ENCODE measurements at places on chromosomes 6 and 20. TPM values are rescaled to one million over a fixed set of nuclear protein-coding genes. Genes with fewer than 3 reads are reported as not detected.

The F13A1 gene
- total RNA-seq = 0.39 TPM

The CTCFL gene
- total RNA-seq = 0.14 TPM

The MEP1A gene
- not detected for total RNA-seq

The SCRT2 gene
- total RNA-seq = 4.1 TPM

The RSPH4A gene
- total RNA-seq = 2.4 TPM

The FGD2 gene
- total RNA-seq = not detected

The SLC26A8 gene
- 0.33 TPM for total RNA-seq

The GHRH gene
- not detected for total RNA-seq

The KHDC1L gene
- total RNA-seq = not detected

The CLPSL1 gene
- total RNA-seq = not detected

The PKHD1 gene
- 0.25 TPM for total RNA-seq

The CST5 gene
- not detected for total RNA-seq

DNA sequence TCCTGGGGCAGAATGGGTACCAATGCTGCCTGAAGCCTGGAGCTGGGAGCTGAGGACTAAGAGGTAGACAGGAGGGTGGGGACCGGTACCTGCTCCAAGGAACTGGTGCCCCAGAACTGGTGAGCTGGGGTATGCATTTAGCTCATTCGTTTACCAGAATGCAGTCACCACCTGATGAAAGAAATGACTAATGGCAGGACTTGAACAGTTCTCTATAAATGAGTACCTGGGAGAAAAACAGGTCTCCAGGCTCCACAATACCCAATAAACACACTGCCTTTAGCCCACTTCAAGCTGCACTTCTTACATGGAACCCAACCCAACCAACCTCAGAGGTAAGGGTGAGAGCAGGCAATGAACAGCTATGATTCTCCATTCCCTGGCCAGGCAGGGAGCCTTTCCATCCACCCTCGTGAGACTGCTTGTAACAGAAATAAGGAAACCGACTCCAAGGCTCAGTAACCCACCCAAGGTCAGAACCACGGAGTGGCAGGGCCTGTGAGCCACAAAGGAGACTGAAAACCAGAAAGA, 15.4 kb downstream of the FKBP1A start:
- DNase-seq = no peak

- no peak for DNase-seq
Measured at GRCh38 chr6:155340464-155341129, 26.3 kb upstream of the TFB1M start.

DNA sequence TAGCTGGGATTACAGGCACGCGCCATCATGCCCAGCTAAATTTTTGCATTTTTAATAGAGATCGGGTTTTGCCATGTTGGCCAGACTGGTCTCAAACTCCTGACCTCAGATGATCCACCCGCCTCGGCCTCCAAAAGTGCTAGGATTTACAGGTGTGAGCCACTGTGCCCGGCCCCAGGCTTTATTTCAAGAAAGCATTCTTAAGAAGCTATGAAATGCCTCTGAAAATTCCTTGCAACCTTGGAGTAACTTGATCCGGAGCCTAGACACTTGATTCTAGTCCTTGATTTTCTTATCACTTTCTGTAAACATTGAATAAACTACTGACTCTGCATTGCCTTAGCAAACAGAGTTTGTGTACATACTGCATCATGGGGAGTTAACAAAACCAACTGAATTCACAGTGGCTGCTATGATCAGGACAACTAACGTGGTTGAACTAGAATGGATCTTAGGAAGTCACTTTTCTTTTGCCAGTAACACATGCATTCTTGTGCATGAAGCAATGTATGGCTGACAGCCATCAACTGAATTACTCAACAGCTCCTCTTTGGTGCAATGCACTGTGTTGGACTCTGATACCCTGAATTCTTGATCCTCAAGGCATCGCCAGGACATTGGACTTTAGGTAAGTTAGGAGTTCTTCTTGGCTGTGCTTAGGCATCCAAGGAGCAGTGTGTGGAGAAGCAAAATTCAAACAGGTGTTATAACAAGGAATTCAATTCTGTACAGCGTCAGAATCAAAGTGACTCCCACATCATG, 102.8 kb upstream of the TMEM170B start:
- DNase-seq = no peak

GRCh38 chr6:9100869-9101580, 665.7 kb upstream of the SLC35B3 start:
- DNase-seq = no peak

DNA sequence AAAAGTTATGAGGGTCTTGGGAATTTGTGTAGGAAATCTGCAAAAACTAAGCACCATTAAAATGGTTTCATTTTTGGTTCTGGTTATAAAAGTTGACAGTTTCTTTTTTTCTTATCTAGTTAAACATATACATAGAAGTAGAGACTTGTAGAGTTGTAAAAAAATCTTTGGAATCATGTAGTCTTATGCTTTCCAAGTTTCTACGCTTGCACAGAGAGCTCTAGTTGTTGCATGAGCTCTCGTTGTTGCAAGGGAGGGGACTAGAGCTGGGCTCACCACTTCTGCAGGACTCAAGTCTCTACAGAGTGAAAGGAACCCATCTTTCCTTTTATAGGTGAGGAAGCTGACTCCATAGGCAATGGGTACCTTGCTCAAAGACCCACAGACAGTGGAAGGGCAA, 21.6 kb upstream of the CCN2 start:
- no peak for DNase-seq

- DNase-seq = no peak
Measured at GRCh38 chr6:113120224-113120581, 736.9 kb upstream of the MARCKS start.

- DNase-seq = no peak
Measured at GRCh38 chr6:4714961-4715501, 61.2 kb upstream of the CDYL start.

DNA sequence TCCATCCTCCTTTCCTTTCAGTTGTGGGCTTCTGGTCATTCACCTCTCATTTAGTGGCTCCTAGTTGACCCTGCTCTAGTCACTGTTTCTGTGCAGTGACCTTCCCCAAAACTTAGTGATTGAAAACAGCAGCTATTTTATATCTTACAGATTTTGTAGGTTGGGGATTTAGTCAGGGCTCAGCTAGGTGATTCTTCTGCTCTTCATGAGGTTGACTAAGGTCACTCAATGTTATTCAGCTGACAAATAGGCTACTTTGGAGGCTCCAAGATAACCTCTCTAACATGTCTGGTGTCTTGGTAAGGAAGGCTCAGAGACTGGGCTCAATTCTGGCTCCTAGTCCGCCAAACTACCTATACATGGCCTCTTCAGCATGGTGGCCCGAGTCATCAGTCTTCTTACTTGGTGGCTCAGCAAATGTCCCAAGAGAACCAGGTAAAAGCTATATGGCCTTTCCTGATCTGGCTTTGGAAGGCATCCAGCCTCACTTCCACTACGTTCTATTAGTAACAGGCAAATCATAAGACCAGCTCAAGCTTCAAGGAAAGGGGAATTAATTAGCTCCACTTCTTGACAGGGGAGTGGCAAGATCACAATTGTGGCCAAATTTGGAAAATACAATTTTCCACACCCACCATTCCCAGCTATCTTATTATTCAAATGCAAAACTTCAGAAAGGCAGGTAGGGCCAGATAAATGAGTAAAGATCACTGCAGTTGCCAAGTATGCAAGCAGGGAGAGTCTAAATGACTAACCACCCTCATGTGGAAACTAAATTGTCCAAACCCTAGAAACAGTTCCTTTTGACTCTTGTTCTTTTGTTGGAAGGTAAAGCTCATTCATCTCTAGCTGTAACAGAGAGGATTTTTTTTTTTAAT, 50.5 kb upstream of the LTV1 start:
- DNase-seq = no peak

GRCh38 chr6:155432293-155432692, 23.3 kb downstream of the NOX3 start:
- no peak for DNase-seq

GRCh38 chr6:98146656-98147055, 687.7 kb upstream of the POU3F2 start:
- no peak for DNase-seq

DNA sequence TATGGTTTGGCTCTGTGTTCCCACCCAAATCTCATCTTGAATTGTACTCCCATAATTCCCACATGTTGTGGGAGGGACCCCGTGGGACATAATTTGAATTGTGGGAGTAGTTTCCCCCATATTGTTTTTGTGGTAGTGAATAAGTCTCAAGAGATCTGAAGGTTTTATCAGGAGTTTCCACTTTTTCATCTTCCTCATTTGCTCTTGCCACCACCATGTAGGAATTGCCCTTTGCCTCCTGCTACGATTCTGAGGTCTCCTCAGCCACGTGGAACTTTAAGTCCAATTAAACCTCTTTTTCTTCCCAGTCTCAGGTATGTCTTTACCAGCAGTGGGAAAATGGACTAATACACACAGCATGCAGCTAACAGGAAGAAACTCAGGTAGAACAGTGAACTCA, 108.8 kb upstream of the BCLAF1 start:
- no peak for DNase-seq

- no peak for DNase-seq
Measured at GRCh38 chr6:1296542-1296941, 15.4 kb upstream of the FOXQ1 start.

GRCh38 chr20:43977252-43977651, 62.6 kb downstream of the TOX2 start:
- no peak for DNase-seq

- DNase-seq = no peak
Measured at GRCh38 chr6:6529275-6529674, 59.2 kb upstream of the LY86 start.

GRCh38 chr20:23326774-23327173, 23.8 kb upstream of the NXT1 start:
- DNase-seq = no peak

DNA sequence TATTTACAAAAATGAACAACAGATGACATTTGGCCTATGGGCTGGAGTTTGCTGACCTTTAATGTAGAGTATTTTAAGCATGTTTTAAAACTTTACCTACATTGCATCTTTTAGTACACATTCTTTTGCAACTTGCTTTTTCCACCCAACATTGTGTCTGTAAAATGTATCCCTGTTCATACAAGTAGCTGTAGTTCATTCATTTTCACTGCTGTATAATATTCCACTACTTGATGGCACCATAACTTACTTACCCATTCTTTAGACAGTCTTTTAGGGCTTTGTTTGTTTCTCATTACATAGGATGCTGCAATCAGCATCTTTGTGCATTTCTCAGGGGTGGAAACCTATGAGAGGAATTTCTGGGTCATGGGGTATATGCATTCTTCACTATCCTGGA, 115.1 kb downstream of the EYA2 start:
- no peak for DNase-seq

DNA sequence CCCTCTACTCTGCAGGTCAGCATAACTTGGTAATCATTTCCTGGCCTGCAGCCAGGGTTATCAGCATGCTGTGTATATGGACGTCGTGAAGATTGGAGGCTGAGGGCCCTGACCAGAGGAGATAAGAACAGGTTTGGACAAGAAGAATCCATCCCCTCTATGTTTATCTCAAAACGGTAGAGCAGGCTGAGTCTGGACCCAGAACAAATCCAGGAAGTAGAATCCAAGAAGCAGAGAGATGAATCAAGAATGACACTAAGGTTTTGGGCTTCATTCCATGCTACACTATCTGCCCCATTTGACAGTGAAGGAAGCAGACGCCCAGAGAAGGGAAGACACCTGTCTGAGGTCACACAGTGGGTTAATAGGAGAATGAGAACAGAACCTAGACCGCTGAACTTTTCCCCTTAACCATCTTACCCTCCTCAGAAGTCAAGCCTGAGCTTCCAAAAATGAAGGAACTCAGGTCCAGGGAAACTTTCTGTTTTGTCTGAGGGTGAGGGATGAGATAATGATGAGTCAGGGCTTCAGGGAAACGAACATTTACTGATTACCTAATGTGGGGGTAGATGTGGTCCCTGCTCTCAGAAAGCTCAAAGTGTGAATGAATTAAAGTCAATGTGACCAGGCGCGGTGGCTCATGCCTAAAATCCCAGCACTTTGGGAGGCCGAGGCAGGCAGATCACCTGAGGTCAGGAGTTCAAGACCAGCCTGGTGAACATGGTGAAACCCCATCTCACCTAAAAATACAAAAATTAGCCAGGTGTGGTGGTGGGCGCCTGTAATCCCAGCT, 9.4 kb upstream of the COMMD7 start:
- no peak for DNase-seq

GRCh38 chr6:154590756-154591155, 80.3 kb upstream of the CNKSR3 start:
- no peak for DNase-seq

- DNase-seq = no peak
Measured at GRCh38 chr6:727856-728255, 34.9 kb upstream of the EXOC2 start.

- DNase-seq = no peak
Measured at GRCh38 chr20:19048995-19049501, 163.4 kb upstream of the SLC24A3 start.

GRCh38 chr6:51049983-51050877, 231.6 kb downstream of the TFAP2B start:
- no peak for DNase-seq

DNA sequence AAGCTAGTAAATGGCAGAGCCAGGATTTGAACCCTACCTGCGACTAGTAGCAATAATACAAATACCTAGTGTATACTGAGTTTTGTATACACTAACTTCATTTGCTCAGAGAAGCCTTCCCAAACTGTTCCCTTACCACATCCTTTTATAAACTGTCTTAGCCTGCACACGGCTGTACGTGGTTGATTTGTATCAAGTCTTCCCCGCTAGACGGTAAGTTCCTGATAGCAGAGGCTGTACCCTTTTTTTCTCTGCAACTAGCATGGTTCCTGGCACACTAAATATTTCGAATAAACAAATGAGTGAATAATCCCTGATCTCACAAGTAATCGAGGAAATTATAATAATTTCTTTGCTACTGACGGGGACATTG, 636 bp downstream of the RTF2 start:
- no peak for DNase-seq

- DNase-seq = no peak
Measured at GRCh38 chr20:36628076-36628475, 17.9 kb downstream of the SLA2 start.

- no peak for DNase-seq
Measured at GRCh38 chr6:111983193-111983592, 70.7 kb upstream of the CCN6 start.

DNA sequence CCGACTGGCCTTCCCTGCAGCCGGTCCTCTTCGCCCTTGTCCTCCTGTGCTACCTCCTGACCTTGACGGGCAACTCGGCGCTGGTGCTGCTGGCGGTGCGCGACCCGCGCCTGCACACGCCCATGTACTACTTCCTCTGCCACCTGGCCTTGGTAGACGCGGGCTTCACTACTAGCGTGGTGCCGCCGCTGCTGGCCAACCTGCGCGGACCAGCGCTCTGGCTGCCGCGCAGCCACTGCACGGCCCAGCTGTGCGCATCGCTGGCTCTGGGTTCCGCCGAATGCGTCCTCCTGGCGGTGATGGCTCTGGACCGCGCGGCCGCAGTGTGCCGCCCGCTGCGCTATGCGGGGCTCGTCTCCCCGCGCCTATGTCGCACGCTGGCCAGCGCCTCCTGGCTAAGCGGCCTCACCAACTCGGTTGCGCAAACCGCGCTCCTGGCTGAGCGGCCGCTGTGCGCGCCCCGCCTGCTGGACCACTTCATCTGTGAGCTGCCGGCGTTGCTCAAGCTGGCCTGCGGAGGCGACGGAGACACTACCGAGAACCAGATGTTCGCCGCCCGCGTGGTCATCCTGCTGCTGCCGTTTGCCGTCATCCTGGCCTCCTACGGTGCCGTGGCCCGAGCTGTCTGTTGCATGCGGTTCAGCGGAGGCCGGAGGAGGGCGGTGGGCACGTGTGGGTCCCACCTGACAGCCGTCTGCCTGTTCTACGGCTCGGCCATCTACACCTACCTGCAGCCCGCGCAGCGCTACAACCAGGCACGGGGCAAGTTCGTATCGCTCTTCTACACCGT, 6.1 kb downstream of the UBD start:
- DNase-seq = peak; percentile 57

- DNase-seq = no peak
Measured at GRCh38 chr20:1674361-1674760, 16.8 kb upstream of the SIRPG start.

GRCh38 chr20:25203871-25204320, 8.4 kb downstream of the ENTPD6 start:
- no peak for DNase-seq
